Stimulated activated CD8-positive, alpha-beta memory T cell treated with anti-CD3 and anti-CD28 coated beads, Interleukin-4, amount 100 ng/mL, for 1 hour (primary cell): ENCODE measurements at places on chromosomes 12 and 14.
A peak's percentile ranks its signal among the peaks of the same experiment; 100 is the strongest.

- DNase-seq = no peak
These were observed 92.2 kb upstream of the DAAM1 start for GRCh38 chr14:59096303-59096702.

DNA sequence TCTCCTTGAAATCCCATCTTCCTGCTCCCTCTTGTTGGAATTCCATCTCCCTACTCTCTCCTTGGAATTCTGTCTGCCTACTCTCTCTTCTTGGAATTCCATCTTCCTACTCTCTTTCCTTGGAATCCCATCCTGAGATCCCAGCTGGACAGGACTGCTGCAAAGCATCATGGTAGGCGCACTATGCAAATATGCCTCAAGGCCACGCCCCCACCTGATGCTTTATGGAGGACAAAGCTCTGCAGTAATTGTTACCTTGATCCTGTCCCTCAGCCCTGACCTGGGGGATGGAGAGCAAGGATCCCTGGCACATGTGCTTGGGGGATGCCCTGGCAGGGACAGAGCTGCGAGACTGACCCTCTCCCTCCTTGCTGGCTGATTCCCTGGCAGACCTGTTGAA is 185.6 kb downstream of the TBX5 start:
- DNase-seq = no peak

- DNase-seq = no peak
These were observed 8.0 kb upstream of the NT5DC3 start for GRCh38 chr12:103848917-103849491.

GRCh38 chr14:99946652-99947489 is 118.4 kb upstream of the EVL start:
- peak; percentile 16 for DNase-seq

- no peak for DNase-seq
These were observed 14.5 kb upstream of the LLPH start for GRCh38 chr12:66144791-66145754.

GRCh38 chr12:25833657-25834056 is 124.8 kb upstream of the RASSF8 start:
- DNase-seq = no peak

GRCh38 chr14:91255026-91255695 is 10.7 kb upstream of the GPR68 start:
- no peak for DNase-seq

GRCh38 chr14:60589442-60589841 is 59.8 kb downstream of the SIX1 start:
- no peak for DNase-seq

- DNase-seq = no peak
These were observed 36.9 kb downstream of the BCL11B start for GRCh38 chr14:99234961-99235571.

DNA sequence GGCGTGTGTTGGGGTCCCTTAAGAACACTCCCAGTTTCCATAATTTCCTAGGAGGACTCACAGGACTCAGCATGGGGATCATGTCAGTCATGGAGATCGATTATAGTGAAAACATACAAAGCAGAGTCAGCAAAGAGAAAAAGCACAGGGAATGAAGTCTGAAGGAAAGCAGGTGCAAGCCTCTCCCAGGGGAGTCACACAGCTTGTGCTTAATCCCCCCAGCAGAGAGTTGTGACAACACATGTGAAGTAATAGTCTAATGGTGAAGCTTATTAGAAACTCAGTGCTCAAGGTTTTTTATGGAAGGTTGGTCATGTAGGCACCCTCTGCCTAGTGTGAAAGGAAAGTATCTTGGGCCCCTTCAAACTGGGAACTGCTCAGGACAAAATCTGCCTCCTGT is 149.0 kb upstream of the SEL1L start:
- no peak for DNase-seq

GRCh38 chr12:128707488-128707887 is 116.3 kb downstream of the SLC15A4 start:
- DNase-seq = no peak

- DNase-seq = no peak
These were observed 24.1 kb downstream of the PTGER2 start for GRCh38 chr14:52338051-52338681.

GRCh38 chr12:90245391-90245790 is 536.8 kb upstream of the ATP2B1 start:
- DNase-seq = no peak

DNA sequence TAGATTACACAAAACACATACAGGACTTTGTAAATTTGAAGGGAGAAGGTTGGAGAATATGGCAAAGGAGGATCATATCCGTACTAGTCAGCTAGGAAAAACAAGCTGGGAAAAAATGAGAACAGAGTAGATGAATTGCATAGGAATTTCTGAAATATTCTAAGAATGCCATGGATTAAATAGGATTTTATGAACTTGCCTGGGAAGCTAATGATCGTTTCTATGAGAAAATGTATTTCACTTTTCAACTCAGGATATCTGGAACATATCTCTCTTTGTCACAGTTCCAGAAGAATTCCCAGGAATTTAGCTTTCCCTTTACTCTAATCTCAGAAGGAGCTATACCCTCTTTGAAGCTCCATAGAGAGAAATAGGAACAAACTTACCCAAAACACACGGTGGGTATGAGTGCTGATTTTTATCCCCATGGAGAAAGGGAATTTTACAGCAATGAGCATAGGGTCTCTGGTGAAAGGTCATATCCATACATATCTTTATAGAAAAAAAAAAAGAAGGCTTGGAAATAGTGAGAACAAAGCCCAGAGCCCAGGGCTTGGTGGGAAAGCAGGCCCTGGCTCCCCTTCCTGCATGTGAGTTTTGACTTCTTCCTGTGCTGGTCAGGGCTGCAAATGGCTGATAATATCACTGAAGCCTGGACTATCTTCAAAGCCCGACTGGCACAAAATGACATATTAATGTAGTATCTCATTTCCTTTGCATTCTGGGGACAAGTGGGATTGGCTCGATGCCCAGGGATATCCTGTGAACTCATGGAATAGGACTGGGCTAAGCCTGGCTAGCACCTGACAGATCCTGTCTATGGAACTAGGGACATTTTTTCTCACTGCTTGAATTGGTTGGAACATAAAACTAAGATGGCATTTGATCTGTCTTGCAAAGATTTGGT is 136.3 kb downstream of the AEBP2 start:
- DNase-seq = no peak

DNA sequence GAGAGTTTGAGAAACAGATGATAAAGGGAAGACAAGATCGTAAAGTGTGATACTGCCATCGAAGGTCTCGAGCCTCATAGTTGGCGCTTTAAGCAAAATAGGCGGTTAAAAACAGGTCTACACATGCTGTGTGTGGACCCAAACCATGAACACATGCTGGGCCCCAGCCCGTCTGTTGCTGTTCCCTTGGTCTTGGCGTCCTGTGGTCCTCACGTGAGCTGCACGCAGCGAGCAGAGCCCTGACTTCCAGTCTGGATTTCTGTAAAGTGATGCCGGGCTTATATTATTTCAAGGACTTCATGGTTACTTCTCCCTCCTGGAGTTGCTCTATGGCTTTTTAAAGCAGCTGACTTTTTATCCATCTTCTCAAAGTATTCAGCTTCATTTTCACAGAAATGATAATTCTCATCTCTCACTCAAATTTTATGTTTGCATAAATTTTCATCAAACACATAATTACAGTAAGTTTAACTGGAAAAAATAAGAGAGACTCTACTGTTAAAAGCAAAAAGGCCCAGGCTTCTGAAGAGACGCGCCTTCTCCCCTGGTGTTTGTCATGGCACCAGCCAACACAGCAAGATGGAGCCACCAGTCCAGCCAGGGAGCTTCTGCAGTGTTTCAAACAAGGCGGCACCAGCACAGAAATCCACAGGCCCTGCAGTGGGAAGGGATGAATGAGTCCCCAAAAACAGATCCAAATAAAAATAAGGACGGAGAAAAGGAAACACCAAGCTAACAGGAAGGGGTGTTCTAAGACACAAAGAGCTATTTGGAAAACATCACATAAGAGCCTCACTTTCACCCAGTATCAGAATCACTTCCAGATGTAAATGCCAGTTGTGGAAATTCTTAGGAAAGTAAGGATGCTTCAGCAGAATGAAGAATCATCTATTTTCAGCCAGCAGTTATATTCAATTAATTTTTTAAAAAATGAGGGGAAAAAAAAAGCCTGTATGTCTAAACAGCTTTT is 24.9 kb downstream of the SFSWAP start:
- DNase-seq = no peak

DNA sequence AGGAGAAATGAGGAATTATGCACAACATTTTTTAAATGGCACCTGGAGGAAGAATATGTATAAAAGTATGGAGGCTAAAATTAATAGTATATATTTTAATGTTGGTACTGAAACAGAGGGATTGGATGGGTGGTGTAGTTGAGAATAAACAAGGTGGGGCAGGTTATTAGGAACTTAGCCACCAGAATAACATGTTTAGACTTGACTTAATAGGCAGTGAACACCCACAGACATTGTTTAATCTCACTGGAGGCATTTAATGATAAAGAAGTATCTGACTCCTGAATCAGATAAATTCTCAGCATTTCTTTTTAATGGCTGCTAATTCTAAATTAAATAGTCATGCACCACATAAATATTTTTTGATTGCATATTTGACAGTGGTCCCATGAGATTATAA is 139.7 kb downstream of the CNTN1 start:
- no peak for DNase-seq

DNA sequence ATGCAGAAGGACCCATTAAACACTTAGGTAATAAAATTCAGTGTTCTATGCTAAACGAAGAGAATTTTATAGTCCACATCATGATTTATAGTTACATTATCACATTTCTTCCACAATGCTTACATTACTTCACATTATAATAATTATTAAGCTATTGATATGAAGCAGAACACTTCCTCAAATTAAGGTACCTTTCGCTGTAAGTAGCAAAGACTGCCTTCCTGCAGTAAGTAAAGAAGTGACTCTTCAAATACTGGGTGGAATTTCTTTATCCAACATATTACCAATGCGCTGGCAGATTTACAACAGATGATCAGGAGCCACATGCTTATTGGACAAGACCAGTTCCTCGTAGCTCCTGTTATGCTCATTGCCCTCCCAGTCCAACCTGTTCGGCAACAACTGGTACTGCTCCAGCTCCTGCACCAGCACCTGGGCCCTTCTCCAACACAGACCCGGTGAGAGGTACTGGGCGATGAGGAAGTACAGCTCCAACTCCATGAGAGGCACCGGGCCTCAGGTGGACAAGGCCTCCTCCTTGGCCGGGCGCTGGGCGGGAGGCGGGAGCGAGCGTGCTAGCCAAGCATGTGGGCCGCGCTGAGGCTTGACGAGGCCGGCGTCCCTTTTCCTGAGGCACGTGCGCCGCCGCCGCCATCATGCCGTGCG is 210.7 kb upstream of the ATP2B1 start:
- no peak for DNase-seq
